ENCODE measurements at places on chromosomes 2 and 18.
A peak's percentile ranks its signal among the peaks of the same experiment; 100 is the strongest.

- no peak for DNase-seq
Measured at GRCh38 chr2:209388446-209389037, 35.3 kb upstream of the MAP2 start.

- DNase-seq, result no peak
Measured at GRCh38 chr2:28407131-28407975, 14.7 kb downstream of the FOSL2 start.

DNA sequence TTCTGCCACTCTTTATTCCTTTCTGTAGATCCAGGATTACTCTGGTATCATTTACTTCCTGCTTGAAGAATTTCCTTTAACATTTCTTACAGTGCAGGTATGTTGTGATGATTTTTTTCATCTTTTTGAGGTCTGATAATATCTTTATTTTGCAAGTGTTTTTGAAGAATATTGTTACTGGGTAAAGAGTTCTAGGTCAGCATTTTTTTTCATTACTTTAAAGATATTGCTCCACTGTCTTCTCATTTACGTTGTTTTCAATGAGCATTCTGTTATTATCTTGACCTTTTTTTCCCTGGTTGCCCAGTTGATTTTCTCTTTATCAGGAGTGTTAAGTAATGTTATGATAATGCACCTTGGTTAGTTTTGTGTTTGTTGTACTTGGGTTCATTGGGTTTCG is 31.7 kb upstream of the TMEM247 start:
- no peak for DNase-seq

GRCh38 chr2:232791518-232791917 is 15.2 kb upstream of the KCNJ13 start:
- no peak for DNase-seq

DNA sequence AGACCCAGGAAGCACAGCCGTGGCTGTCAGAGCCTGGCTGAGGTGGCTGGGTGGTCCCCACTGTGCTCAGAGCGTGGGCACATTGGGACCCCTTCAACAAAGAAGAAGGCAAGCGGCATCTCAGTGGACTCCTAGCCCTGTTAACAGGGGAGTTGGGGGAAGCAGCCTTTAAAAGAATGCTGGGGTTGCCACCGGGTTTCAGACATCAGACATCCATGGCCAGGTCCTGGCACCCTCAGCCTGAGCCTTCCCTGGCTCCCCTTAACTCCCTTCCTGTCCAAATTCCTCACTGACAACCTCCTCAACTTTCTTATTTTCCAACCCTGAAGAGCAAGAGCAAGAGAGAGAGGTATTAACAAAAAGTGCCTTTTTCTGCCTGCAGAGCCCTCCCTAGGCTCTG is 24.8 kb upstream of the GNAL start:
- no peak for DNase-seq

GRCh38 chr2:156956161-156956560 is 301.3 kb upstream of the GALNT5 start:
- no peak for DNase-seq

DNA sequence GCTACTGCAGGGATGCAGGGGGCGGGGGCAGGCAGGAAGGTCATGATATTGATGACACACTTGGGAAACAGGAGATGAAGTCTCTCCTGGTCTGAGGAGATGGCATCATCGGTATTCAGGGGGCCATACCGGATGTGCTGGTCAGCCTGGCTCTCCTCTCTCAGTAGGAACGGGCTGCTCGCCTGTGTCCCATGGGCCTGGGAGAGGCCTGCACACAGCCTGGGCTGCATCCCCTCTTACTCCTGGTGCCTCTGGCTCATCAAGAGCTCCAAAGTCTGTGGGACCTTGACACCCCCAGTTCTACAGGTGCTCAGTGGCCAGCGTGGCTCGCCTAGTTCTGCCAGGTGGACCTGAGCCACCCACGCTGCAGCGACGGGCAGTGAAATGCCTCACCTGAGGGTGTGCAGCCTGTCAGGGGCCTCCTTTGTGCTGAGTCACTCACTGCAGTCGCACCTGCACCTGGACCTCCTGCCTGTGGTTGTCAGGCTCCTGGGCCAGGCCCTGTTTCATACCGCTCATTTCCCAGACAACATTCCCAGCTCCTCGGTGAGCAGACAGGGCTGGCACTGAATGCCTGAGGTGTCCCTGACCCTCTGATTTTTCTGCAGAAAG is 18.6 kb upstream of the CNDP1 start:
- no peak for DNase-seq

- no peak for DNase-seq
Measured at GRCh38 chr2:51720826-51721225, 688.9 kb upstream of the NRXN1 start.

DNA sequence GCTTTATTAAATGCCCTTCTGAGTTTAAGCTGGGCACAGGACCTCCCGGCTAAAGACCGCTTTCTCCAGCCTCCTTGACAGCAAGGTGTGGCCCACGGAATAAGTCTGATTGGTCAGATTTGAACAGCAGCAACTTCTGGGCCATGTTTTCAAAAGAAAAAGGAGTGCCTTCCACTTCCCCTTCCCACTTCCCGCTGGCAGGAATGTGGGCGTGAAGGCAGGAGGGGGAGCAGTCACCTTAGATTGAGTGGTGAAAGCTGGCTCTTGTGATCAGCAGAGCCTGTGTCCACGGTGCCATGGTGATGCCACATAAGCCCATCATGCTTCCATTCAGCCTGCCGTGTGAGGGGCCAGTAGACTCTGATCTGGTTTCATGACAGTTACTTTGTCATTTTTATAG is 136.6 kb upstream of the GLI2 start:
- DNase-seq, result no peak

DNA sequence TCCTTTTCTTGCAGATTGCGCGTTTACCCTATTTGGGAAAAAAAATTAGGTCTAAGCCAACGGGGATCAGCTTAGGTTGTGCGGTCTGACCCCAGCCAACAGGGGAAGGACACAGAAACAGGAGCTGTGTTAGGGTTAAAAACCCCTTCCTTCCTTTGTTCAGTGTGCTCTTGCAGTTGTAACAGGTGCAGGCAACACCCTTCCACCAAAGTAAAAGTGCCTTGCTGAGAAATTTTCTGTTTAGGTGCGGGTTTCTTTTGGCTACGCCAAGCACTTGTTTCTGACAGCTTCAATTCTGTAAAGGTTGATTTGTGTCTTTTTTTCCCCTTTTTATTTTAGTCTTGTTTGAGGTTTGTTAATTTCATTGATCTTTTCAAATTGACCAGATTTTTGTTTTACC is 92.5 kb downstream of the PTPN4 start:
- no peak for DNase-seq

DNA sequence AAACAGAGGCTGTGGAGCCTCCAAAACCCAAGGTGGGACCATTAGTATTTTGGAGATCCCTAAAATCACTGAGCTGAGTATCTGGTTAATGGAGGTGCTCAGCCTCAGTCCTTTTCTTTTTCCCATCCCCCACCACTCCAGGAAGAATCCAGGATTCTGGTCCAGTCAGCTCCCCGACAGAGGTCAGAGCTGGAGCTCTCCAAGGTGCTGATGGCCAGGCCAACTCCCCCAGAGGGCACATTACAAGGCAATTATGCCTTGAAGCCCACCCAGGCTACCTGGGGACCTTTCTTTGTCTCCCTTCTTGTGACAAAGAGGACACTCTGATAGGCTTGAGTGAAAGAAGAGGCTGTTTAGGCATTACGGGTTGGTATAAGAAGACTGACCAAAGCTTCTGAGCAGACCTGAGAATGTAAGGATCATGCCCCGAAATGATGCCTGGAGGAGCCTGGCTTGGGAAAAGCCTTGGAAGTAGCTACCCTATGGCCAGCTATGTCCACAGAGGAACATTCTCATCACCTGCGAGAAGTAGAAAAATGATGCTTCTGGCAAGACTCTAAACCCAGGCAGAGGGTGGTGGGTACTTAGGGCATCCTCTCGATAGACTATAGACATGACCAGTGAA is 102.5 kb upstream of the LDAH start:
- no peak for DNase-seq

GRCh38 chr18:45745817-45746461 is 22.0 kb downstream of the SLC14A1 start:
- DNase-seq, result no peak

GRCh38 chr18:78711316-78711715 is 268.3 kb upstream of the SALL3 start:
- DNase-seq, result no peak

DNA sequence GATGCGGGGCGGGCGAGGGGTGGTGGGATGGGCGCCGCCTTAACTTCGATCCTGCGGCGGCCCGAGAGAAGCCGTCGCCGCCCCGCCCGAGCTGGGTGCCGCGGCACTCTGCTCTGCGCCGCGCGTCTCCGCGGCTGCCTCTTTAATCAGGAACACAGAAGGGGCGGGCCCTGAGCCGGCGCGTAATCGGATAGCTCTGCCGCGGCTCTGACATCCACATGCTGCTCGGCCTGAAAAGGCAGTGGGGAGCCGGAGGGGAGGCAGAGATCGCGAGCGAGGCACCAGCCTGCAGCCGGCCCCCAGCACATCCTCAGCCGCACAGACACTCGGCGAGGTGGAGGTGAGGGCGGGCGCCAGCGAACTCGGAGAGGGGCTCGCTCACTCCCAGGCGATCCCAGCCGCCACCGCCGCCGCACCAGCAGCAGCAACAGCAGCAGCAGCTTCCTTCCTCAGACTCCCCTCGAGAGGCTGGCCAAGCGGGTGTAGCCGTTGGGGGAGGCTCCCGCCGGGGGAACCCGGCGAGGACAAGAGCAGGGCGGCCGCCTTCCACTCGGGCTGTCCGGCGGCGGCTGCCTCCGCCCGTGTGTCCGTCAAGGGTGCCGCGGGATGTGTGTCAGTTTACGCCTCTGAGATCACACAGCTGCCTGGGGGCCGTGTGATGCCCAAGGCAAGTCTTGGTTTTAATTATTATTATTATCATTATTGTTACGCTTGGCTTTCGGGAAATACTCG is at the start of gene NRP2:
NRP2 (plus strand) TSS at position 263 of the 732 bp plus-strand sequence. CDS start 790 bp downstream, outside the sequence.
- DNase-seq, result no peak

- peak; percentile 69 for DNase-seq
Measured at GRCh38 chr18:9719421-9719981, 11.4 kb downstream of the RAB31 start.

DNA sequence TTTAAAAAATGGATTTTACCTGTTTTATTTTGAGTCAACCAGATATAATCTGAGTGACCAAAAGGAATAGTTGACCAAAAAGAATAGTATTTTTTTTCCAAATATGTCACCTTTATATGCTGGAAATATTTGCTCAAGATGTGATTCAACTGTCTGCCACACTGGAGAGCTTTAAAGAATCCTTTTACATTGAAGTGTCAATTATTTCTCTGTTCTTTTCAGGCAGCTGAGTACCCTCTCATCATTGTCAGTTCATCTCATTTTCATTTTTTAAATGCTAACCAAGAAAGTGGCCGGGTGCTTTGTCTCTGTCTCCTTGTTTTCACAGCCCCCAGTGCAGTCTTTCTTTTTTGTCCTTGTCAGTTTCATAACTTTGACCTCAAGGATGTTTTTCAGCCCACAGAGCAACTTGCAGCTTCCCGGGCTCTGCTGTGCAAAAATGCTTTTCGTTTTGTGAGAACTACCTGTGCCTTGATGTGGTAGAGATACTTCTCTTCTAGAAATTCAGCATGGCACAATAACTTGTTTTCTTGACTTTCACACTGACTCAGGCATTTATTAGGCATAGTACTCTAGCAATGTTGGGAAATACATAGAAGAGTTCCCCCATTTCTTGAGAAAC is 23.4 kb upstream of the CERS6 start:
- DNase-seq, result no peak

DNA sequence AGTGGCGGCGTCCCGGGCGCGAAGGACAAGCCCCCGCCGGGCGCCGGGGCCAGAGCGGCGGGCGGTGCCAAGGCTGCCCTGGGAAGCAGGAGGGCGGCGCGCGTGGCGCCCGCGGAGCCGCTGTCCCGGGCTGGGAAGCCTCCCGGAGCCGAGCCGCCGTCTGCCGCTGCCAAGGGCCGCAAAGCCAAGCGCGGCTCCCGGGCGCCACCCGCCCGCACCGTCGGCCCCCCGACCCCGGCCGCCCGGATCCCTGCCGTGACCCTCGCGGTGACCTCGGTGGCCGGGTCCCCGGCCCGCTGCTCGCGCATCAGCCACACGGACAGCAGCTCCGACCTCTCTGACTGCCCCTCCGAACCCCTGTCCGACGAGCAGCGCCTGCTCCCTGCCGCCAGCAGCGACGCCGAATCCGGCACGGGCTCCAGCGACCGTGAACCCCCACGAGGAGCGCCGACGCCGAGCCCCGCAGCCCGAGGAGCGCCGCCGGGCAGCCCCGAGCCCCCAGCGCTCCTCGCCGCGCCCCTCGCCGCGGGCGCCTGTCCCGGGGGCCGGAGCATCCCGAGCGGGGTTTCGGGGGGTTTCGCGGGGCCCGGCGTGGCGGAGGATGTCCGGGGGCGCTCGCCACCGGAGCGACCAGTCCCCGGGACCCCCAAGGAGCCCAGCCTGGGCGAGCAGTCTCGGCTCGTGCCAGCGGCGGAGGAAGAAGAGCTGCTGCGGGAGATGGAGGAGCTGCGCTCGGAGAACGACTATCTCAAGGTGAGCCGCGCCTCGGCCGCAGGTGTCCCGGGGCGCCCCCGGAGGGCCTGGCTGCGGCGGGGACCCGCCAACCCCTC is 820 bp downstream of the MTCL1 start:
- DNase-seq, result no peak

DNA sequence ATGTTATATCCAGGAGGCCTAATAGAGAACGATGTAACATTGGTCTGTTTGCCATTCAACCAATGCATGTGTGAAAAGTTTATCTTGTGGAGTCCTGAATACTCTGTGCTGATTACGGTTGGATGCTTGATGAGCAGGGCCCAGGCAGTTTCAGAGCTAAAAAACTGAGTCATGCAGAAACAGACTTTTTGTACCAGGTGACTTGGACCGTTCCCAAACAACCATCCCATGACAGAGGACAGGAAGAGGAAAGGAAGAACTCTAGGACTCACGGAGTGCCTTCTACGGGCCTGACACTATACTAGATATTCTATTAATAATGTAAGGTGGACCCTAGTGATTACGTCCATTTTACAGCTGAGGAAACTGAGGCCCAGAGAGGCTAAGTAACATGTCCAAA is 142.1 kb downstream of the ARHGAP28 start:
- DNase-seq, result no peak

DNA sequence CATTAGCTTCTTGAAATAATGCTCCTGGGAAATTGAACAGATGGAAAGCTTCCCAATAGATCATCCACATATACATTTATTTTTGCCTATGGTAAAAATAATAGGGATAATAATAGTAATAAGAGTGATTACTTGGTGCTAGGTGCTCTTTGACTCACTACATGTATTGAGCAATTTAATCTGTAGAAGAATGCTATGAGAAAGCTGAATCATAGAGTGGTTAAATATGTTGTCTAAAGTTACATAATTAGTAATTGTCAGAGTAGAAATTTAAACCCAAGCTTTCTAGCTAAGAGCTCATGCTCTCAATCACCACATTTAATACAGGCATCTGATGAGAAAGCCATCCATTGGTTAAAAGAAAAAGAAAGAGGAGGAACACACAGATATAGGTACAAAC is 590.5 kb upstream of the SLC8A1 start:
- no peak for DNase-seq
